Activated CD4-positive, alpha-beta T cell treated with anti-CD3 and anti-CD28 coated beads, Interleukin-2, amount 50 U/mL, for 24 hours (primary cell): ENCODE measurements at places on chromosomes 7 and 10.

GRCh38 chr7:155665957-155666287 is 21.5 kb downstream of the RBM33 start:
- no peak for DNase-seq

DNA sequence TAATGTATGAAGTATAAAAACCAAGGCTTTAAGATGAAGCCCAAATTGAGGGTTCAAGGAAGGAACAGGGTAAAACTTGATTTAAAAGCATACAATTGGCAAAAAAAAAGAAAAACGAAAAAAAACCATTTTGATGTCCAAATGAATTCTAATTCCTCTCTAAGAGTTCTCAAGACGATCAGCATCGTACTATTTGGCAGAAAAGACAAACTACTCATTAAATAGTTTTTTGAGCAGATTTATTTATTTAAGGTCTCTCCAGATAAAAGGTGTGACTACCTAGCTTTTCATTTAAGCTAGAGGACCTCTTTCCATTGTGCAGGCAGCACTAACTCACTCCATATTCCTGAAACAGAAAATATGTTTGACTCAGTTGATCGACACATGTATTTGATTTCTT is 245.0 kb downstream of the KIAA1217 start:
- DNase-seq, result no peak

DNA sequence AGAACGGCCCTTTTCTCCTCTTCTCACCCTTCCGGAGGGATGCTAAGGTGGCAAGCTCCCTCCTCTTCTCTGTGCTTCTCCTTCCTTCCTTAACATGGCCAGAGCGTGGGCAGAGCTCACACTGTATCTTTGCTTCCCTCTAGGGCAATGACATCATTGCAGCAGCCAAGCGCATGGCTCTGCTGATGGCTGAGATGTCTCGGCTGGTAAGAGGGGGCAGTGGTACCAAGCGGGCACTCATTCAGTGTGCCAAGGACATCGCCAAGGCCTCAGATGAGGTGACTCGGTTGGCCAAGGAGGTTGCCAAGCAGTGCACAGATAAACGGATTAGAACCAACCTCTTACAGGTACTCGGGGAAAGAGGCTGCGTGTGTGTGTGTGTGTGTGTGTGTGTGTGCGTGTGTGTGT is 36.6 kb downstream of the AP3M1 start:
- no peak for DNase-seq

- DNase-seq, result no peak
Observed at GRCh38 chr7:38465956-38466355, 165.2 kb downstream of the AMPH start.

- no peak for DNase-seq
Observed at GRCh38 chr10:124364674-124365073, 54.0 kb downstream of the OAT start.

- no peak for DNase-seq
Observed at GRCh38 chr7:25381818-25382589, 153.7 kb upstream of the NPVF start.

DNA sequence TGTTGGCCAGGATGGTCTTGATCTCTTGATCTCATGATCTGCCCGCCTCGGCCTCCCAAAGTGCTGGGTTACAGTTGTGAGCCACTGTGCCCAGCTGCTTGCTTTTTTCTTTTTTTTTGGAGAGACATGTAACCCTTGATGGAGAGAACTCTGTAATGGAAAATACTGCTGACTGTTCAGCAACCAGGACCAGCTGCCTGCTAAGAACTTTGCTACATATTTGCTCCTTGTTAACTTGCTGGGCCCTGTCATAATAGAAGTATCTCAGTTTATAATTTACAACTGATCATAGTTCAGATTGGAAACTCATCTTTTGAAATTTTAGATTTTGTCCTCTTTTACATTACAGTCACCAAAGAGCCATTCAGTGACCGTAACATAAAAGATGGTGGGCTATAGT is 34.9 kb downstream of the TASOR2 start:
- no peak for DNase-seq

DNA sequence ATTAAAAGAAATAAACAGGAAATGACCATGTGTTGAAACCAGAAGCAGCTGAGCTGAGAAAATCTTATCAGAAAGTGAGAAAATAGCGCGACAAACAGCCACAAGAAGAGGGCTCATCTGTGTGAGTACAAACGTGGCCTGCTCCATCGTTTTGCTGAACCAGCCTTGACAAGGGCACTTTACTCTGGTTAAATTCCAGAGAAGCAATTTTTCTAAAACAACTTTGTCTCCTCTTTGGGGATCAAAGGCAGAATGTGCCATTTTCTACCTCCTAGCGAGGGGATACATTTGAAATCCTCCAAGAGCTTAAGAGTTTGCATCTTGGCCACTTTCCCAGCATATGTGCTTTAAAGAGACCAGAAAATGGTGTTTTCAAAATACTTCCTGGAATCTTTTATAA is 51.3 kb upstream of the VIPR2 start:
- DNase-seq, result no peak

DNA sequence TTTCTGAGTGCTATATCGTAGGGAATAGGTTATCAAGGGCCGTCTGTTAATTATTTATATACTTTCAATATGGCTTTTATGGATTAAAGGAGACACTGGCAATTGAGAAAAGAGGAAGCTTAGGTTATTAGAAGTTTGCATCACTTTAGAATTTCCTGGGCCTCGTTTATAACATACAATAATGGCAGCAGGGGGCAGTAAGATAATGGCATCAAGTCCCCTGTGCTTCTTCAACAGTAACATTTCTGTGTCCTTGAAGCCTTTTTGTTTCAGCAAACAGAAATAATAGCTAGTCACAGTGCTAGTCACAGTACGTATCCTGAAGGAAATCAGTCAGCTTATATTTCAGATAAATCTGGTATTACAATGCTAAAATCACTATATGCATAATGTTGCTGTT is 41.9 kb downstream of the SPAM1 start:
- DNase-seq, result no peak

DNA sequence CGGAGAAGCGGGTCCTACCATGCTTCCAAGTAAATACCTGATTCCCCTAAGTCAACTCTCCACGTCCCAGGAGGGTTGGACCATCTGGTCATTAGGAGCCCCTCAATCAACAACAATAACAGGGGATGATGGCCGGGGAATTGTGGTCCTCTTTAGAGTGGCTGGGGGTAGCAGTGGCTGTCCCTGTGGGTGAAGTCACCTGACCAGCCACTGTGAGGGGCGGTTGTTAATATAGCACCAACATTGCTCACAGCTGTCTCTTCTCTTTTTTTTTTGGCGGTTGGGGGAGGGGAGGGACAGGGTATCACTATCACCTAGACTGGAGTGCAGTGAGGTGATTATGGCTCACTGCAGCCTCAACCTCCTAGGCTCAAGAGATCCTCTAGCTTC is 67.9 kb downstream of the SPDYE5 start:
- DNase-seq, result no peak

DNA sequence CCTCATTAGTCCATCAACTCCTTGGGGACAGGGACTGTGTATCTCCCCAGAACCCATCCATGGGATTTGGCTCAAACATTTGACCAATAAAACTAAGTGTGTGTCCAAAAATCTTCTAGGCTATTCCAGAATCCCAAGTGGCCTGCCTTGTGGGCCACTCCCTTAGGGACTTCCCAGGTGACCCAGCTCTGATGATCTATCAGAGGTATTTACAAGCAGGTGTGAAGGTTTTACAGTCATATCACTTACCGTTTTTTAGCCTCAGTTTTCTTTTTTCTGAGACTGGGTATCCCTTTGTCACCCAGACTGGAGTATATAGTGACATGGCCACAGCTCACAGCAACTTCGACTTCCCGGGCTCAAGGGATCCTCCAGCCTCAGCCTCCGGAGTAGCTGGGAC is 64.4 kb downstream of the PIP4K2A start:
- no peak for DNase-seq

DNA sequence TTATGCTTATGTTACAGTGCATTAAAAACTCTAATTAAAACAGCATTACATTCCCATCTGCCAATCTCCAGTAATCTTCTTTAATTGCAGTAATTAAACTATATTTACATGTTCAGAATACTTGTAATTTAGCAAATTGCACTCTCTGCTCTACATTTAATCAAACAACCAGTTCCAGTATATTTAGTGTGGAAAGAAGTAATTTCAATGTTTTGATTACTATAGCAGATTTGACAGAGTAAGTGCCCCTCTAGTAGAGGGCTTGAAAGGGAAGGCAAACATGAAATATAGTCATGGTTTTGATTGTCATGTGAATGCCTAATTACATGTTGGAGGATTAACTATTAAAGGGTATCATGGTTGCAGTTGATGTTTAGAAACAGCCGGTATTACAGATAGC is 739.7 kb downstream of the AUTS2 start:
- DNase-seq, result no peak

GRCh38 chr7:69597278-69598076 is 798 bp upstream of the AUTS2 start:
- no peak for DNase-seq

DNA sequence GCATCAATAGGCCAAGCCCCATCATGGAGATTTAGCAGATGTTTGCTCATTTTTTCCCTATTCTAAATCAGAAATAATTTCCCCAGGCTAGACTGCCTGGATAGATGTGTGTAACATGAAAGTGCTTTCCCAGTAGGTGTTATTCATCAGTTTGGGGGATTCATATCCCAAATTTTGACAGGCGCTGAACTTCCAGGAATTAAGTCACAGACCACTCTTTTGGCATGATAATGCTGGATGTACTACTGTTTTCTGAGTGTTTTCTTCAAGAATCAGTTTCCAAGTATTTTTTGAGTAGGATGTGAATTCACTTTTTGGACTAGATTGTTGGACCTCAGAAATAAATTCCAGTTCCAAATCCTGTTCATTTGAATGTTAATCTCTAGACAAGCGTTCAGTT is 637.4 kb downstream of the REEP3 start:
- no peak for DNase-seq

GRCh38 chr10:115093776-115094408 is 727 bp downstream of the ATRNL1 start:
- no peak for DNase-seq

DNA sequence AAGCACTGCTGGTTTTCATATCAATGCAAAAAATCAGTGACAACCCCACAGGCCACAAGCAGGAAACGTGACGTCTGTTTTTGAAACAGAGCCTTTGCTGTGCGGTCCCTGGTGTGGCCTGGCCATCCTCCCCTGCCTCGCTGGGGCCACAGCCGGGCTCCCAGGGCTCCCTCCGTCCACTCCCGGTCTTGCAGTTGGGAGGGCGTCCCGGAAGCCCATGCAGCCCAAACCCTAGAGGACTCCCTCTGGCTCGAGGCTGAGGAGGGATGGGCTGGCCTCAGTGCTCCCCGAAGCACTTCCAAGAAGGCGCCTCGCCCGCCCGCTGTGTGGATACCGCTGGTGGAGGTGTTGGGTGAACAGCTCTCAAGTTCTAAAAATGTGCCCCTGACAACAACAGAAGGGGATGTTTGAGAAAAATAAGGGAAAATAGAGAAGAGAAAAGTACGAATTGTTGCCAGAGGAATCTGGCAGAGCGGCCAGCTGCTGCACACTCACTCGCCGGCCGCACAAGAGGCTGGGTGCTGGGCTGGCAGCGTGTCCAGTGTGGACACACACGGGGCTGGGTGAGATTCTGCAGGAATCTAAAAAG is 73.5 kb downstream of the ZRANB1 start:
- DNase-seq, result no peak

DNA sequence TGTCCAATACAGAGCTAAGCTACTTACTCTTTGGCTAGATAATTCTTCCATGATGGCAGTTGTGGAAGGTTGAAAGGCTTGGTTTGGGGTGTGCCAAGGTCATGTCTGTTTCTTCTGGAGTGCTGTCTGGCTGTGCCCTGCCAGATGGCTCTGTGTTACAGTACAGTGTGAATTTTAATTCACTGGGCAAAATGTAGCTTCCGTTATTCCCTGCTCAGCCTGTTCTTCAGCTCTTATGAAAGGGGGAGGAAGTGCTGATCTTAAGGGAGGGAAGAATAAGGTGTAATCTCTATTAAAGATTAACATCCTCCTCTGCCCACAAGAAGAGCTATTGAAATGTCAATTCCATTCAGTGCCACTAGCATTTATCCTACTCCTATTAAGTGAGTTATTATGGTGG is 52.2 kb downstream of the SND1 start:
- no peak for DNase-seq

GRCh38 chr10:43126759-43127424 is 11.4 kb upstream of the CSGALNACT2 start:
- DNase-seq, result no peak

DNA sequence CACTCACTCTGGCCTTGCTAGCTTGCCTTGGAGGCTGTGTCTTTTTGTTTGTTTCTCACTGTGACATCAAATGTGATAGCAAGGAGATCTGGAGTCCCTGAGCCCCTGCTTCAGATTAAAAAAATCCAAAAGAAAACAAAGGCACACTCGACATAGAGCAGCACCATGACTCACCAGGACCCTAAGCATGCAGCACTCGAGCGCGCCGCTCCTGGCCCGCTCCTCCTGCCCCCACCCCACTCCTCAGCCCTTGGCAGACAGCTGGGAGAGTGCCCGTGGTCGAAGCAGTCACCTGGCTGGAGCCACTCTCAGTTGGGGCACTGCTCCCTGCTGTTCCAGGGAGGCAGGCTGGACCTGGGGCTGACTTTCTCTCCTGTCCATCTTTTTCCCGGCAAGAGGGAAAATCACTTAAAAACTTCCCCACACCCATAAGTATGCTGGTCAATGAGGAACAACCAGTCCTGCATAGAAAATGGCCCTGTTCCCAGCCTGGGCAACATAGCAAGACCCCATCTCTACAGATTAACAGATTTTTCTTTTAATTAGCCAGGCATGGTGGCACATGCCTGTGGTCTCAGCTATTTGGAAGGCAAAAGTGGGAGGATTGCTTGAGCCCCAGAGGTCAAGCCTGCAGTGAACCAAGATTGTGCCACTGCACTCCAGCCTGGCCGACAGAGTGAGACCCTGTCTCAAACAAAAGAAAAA is 128.4 kb downstream of the PAXIP1 start:
- no peak for DNase-seq

DNA sequence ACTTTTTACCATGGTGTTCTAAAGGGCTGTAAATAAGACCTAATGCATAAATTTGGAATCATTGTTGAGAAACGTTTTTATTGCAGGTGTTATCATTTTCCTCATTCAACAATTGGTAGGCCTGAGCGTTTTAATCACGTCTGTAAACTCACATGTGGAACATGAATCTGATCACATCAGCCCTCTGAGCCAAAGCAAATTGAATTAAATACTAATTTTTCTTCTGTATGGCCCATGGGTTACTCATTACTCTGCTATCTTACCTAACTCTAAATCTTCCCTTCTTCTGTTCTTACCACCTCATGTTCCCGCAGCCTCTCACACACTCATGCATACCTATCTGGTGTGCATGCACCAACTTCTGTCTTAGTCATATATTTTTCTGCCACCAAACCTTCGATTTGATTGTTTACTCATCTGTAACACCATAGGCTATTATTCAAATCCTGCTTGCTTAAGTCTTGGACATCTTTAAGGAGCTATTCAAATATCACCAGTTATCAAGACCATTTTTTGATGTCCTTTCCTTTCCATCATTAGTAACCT is 82.3 kb downstream of the NXPH1 start:
- DNase-seq, result no peak

- DNase-seq, result no peak
Observed at GRCh38 chr7:40311307-40311706, 176.5 kb downstream of the SUGCT start.

GRCh38 chr7:80014511-80014910 is 120.1 kb upstream of the GNAI1 start:
- no peak for DNase-seq
